ENCODE measurements at places on chromosomes 1 and 21. TPM values are rescaled to one million over a fixed set of nuclear protein-coding genes. Genes with fewer than 3 reads are reported as not detected.

- DNase-seq = no peak
Measured at GRCh38 chr1:246165826-246166709, 341.0 kb downstream of the SMYD3 start.

- no peak for DNase-seq
Measured at GRCh38 chr21:31370893-31371544, 27.0 kb upstream of the TIAM1 start.

The PPCS gene
- polyA plus RNA-seq = 76.3 TPM

The ZNF593OS gene
- 1.9 TPM for polyA plus RNA-seq

The OR2M2 gene
- polyA plus RNA-seq = not detected

The ELAVL4 gene
- polyA plus RNA-seq = 3.9 TPM

The ADAR gene
- polyA plus RNA-seq = 146 TPM

All from renal cortex interstitium (tissue), 15 donors.